ENCODE measurements at places on chromosomes 13 and 19. TPM values are rescaled to one million over a fixed set of nuclear protein-coding genes. Genes with fewer than 3 reads are reported as not detected.

DNA sequence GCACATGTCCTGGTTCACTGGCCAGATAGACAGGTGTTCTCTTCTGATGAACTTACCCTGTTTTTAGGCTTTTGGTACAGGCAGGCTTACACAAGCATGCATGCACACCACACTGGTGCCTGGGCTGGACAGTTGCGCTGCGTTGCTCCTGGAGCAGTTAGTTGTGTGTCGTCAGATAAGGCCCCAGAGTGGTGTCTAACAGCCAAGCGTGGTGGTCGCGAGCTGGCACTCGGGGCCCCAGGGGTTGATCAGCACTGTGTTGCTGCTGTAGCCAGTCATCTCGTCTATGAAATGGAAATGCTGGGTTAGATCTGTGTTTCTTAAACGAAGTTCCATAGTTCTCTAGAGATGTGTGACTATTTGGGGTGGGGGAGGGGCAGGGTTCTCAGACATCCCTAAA lies 24.6 kb upstream of the TEX29 start:
- H3K36me3 ChIP-seq: peaks cover 35% of the 10 kb centered on the region
- H3K4me1 ChIP-seq: no peaks in the 10 kb centered on the region
- DNase-seq: no peak
- H3K27ac ChIP-seq: no peak overlapping the region

DNA sequence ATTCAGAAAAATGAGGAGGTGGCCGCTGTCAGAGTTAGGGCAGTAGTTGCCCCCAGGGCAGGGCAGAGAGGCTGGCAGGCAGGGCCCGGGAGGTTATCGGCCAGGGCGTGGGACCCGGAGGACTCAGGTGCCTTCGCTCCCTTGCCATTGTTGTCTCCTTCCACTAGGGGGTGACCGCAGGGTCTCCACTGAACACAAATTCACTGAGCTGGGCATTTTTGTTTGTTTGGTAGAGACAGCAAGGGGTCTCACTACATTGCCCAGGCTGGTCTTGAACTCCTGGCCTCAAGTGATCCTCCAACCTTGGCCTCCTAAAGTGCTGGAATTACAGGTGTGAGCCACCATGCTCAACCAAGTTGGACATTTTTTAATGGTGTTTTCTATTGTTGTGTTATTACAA lies 25.1 kb downstream of the CARS2 start:
- no peak overlapping the region for H3K27ac ChIP-seq
- no peaks in the 10 kb centered on the region for H3K27me3 ChIP-seq
- DNase-seq: no peak

- peak overlapping the region; percentile 55 for H3K27ac ChIP-seq
- no peak for DNase-seq
- H3K4me3 ChIP-seq: no peak overlapping the region
These were observed 17.8 kb upstream of the ADGRE5 start for GRCh38 chr19:14363183-14364097.

- no peak overlapping the region for H3K27ac ChIP-seq
- H3K4me1 ChIP-seq: no peaks in the 10 kb centered on the region
- no peaks in the 10 kb centered on the region for H3K27me3 ChIP-seq
- H3K4me3 ChIP-seq: no peak overlapping the region
These were observed 20.3 kb upstream of the RAP2A start for GRCh38 chr13:97413694-97414093.

GRCh38 chr13:93814658-93815057 lies 588.1 kb downstream of the GPC6 start:
- no peak overlapping the region for H3K27ac ChIP-seq
- no peaks in the 10 kb centered on the region for H3K36me3 ChIP-seq
- no peak for DNase-seq
- H3K4me1 ChIP-seq: no peaks in the 10 kb centered on the region

- no peak overlapping the region for H3K4me3 ChIP-seq
- H3K27ac ChIP-seq: no peak overlapping the region
- DNase-seq: no peak
- H3K4me1 ChIP-seq: peaks cover 14% of the 10 kb centered on the region
- no peaks in the 10 kb centered on the region for H3K36me3 ChIP-seq
These were observed 77.5 kb downstream of the SERP2 start for GRCh38 chr13:44451126-44451525.

DNA sequence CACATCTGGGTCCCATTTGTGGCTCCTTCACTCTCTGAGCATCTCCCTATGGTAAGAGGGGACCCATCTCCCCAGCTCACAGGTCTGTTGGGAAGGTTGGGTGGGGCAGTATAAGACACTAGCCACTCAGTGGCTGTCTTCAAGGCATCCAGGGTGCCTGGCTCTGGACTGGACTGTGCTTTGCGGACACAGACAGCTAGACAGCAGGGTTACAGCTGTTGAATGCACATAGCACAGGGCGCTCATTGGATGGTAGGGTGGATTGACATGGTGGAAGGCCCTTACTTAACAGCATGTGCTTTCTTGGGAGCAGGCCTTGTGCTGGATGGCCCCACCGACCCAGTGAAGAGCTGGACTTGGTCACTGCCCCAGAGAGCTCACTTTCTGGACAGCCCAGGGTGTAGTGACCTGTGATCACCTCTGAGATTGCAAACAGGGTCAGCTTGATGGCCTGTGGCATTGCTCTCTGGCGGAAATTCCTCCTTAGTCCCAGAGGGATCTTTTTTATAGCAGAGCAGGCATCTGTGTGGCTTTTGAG lies 1.9 kb downstream of the ZNF444 start:
- H3K27me3 ChIP-seq: no peaks in the 10 kb centered on the region
- H3K4me3 ChIP-seq: peak overlapping the region; percentile 6
- no peak for DNase-seq
- peak overlapping the region; percentile 90 for H3K27ac ChIP-seq

- DNase-seq: no peak
- H3K27ac ChIP-seq: no peak overlapping the region
- H3K4me1 ChIP-seq: no peaks in the 10 kb centered on the region
- H3K27me3 ChIP-seq: no peaks in the 10 kb centered on the region
- H3K36me3 ChIP-seq: peaks cover 56% of the 10 kb centered on the region
These were observed 21.3 kb downstream of the VRK3 start for GRCh38 chr19:50003810-50004419.

GRCh38 chr13:48656608-48657007 lies 2.9 kb downstream of the CYSLTR2 start:
- H3K4me1 ChIP-seq: peaks cover 4% of the 10 kb centered on the region
- H3K4me3 ChIP-seq: no peak overlapping the region

- DNase-seq: no peak
- no peaks in the 10 kb centered on the region for H3K36me3 ChIP-seq
- H3K4me3 ChIP-seq: no peak overlapping the region
- no peaks in the 10 kb centered on the region for H3K27me3 ChIP-seq
- H3K4me1 ChIP-seq: no peaks in the 10 kb centered on the region
- no peak overlapping the region for H3K27ac ChIP-seq
These were observed 36.9 kb downstream of the SYDE1 start for GRCh38 chr19:15144046-15144646.

DNA sequence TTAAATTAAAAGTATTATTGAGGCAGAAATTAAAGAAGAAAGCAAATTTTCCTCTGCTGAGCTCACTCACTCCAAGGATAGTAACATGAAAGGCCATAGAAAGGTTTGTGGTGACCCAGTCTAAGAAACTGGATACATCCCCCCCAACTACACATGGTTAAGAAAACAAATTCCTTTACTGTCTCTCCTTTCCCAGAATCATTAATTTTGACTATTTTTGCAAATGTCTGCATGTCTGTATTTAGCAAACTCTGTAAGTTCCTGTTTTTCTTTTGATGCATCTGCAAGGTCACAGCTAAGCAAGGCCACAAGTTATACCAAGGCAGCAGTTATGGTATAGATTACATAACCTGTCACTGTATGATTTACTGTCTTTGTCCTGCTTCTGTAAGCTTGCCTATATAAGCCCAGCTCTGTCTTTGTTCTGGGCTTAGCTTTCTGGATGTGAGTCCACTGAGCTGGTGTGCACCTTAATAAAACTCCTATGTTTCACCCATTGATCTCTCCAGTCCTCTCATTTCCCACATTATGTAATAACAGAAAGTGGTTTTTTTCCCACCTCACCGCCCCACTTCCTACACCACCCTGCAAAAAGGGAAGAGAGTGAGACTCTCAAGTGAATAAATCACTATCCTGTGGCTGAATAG lies 8.5 kb upstream of the ZNF83 start:
- DNase-seq: no peak
- no peaks in the 10 kb centered on the region for H3K27me3 ChIP-seq
- H3K36me3 ChIP-seq: no peaks in the 10 kb centered on the region

- H3K4me1 ChIP-seq: no peaks in the 10 kb centered on the region
- no peak for DNase-seq
- H3K27me3 ChIP-seq: no peaks in the 10 kb centered on the region
- no peak overlapping the region for H3K27ac ChIP-seq
- no peaks in the 10 kb centered on the region for H3K36me3 ChIP-seq
These were observed 88.1 kb downstream of the TSC22D1 start for GRCh38 chr13:44487989-44488388.

DNA sequence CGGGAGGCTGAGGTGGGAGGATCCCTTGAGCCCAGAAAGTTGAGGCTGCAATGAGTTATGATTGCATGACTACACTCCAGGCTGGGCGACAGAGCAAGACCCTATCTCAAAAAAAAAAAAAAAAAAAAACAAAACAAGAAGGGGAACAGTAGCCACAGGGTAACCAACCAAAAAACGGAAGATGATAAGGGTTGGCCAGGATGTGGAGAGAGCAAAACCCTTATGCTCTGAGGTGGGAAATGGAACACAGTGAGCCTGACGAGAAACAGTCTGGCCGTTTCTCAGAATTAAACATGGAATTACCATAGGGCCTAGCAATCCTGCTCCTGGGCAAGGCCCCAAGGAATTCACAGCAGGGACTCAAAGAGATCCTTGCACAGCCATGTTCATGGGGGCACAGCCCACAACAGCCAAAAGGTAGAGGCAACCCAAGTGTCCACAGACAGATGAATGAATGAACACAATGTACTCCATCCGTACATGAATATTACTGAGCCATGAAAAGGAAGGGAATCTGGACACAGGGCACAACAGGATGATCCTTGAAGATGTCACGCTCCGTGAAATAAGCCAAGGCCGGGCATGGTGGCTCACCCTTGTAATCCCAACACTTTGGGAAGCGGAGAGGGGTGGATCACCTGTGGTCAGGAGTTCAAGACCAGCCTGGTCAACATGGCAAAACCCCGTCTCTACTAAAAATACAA lies 11.3 kb downstream of the NMRK2 start:
- no peaks in the 10 kb centered on the region for H3K36me3 ChIP-seq
- H3K4me3 ChIP-seq: no peak overlapping the region
- H3K27me3 ChIP-seq: no peaks in the 10 kb centered on the region
- no peak overlapping the region for H3K27ac ChIP-seq

- no peaks in the 10 kb centered on the region for H3K36me3 ChIP-seq
- H3K27me3 ChIP-seq: no peaks in the 10 kb centered on the region
- H3K4me3 ChIP-seq: no peak overlapping the region
- H3K4me1 ChIP-seq: no peaks in the 10 kb centered on the region
- H3K27ac ChIP-seq: no peak overlapping the region
These were observed 10.3 kb downstream of the C19orf81 start for GRCh38 chr19:50659318-50660087.

DNA sequence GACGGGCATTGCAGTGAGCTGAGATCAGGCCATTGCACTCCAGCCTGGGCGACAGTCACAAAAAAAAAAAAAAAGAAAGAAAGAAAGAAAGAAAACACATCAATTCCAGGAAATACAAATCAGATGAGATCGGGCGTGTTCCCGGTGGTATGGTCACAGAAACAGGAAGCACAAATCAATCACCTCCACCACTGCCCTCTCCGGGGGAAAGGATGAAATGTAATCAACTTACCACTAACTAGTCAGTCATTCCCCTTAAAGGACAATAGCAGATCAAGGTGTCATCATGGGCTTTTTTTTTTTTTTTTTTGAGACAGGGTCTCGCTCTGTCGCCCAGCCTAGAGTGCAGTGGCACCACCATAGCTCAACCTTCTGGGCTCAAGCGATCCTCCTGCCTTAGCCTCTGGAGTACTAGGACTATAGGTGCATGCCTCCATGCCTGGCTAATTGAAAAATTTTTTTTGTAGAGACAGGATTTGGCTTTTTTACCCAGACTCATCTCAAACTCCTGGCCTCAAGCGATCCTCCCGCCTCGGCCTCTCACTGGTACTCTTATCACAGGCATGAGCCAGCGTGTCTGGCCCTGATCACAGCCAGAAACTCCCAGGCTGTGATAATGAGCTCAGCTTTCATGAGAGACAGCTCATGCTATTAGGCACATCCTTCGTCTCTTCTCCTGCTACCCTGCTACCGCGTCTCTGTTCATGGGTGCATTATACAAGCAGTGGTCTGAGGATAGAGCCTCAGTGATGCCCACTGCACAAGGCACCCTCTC lies 6.8 kb upstream of the DPRX start:
- no peaks in the 10 kb centered on the region for H3K27me3 ChIP-seq

- H3K4me1 ChIP-seq: no peaks in the 10 kb centered on the region
- H3K36me3 ChIP-seq: no peaks in the 10 kb centered on the region
- DNase-seq: no peak
- no peak overlapping the region for H3K4me3 ChIP-seq
These were observed 94.1 kb downstream of the TNFSF13B start for GRCh38 chr13:108363666-108364065.

DNA sequence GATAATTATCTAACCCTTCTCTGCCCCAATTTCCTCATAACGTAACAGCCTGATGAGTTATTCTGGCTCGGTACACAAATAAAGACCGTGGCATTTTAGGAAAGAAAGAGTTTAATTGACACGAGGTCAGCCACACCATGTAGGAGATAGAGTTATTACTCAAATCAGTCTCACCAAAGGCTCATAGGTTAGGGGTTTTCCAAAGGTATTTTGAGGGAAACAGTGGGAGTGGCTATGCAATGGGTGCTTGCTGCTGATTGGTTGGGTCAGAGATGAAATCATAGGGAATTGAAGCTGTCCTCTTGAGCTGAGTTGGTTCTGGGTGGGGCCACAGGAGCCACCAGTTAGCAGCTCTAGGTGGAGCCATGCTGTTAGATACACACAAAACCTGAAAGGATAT lies 137.5 kb downstream of the FREM2 start:
- no peak overlapping the region for H3K27ac ChIP-seq
- H3K4me1 ChIP-seq: no peaks in the 10 kb centered on the region
- H3K27me3 ChIP-seq: no peaks in the 10 kb centered on the region

DNA sequence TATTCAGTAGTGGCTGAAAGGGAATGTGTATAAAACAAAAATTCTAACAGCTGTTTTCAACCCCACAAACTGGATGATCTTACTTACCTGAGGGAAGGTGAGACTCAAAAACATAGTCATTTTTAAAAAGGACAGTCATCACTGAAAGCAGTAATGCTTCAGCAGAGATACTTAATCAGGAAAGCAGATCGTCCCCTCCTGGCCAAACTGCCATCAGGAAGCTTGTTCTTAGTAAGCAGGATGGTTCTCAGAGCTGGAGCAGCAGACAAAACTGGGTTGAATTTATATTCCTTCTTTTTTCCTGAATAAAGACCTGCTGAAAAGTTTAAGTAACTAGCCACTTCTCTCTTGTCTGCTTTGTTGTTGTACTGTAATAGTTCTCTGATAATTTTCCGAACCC lies 1156.5 kb downstream of the OLFM4 start:
- DNase-seq: no peak
- no peaks in the 10 kb centered on the region for H3K27me3 ChIP-seq
- no peak overlapping the region for H3K27ac ChIP-seq
- H3K4me1 ChIP-seq: no peaks in the 10 kb centered on the region
- no peaks in the 10 kb centered on the region for H3K36me3 ChIP-seq
- no peak overlapping the region for H3K4me3 ChIP-seq

Gene MEDAG
- total RNA-seq: 0.50 TPM

Gene CRX
- not detected for total RNA-seq

Gene WIZ
- 9.6 TPM for total RNA-seq

Gene DCLK1
- total RNA-seq: 0.56 TPM

Gene ADPRHL1
- 0.67 TPM for total RNA-seq

Gene SOX1
- not detected for total RNA-seq

Gene ZNF536
- 0.05 TPM for total RNA-seq

Gene LRRC63
- 0.84 TPM for total RNA-seq

Gene CCDC70
- total RNA-seq: not detected

Gene ZNF14
- total RNA-seq: 1.4 TPM

Gene OR7D2
- not detected for total RNA-seq

Gene ZNF527
- 2.7 TPM for total RNA-seq

Gene CHAMP1
- total RNA-seq: 15.1 TPM

Gene ZNF100
- 1.9 TPM for total RNA-seq

Gene FCGBP
- 1.5 TPM for total RNA-seq
